ENCODE measurements at places on chromosomes 1 and 21.

DNA sequence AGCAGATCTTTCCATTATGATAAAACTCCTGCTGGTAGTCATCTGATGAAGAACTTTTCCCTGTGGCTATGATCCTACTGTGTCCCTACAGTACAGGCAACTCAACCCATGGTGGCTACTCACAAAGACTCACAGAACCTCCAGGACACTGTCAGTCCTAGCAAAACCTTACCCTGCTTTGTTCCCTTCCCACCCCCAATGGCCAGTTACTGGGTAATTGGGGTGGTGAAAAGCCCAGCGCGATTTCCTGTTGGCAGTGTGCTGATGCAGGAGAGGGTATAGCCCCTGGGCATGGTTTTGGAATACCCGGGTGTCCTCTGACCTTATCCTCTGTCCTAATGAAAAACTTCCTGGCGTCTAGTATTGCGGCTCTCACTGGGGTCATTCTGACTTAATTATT is 533 bp upstream of the RGL1 start:
- DNase-seq, result no peak

DNA sequence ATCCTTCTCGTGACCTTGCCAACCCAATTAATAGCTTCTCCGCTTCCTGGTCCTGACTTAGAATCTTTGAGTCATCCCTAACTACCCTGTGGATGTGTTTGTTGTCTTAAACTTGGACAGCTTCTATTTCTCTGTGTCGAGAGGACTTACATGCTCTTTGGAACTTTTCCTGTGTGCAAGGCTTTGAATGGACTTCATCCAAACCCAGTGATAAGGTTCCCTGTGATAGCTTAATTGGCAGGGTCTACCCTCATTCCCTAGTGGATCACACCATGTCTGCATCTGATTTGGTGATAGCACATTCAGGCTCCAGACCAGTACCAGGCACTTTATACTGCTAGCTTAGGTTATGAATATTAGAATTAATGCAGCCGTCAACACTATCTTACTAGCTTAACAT is 378.2 kb upstream of the KAZN start:
- no peak for DNase-seq

DNA sequence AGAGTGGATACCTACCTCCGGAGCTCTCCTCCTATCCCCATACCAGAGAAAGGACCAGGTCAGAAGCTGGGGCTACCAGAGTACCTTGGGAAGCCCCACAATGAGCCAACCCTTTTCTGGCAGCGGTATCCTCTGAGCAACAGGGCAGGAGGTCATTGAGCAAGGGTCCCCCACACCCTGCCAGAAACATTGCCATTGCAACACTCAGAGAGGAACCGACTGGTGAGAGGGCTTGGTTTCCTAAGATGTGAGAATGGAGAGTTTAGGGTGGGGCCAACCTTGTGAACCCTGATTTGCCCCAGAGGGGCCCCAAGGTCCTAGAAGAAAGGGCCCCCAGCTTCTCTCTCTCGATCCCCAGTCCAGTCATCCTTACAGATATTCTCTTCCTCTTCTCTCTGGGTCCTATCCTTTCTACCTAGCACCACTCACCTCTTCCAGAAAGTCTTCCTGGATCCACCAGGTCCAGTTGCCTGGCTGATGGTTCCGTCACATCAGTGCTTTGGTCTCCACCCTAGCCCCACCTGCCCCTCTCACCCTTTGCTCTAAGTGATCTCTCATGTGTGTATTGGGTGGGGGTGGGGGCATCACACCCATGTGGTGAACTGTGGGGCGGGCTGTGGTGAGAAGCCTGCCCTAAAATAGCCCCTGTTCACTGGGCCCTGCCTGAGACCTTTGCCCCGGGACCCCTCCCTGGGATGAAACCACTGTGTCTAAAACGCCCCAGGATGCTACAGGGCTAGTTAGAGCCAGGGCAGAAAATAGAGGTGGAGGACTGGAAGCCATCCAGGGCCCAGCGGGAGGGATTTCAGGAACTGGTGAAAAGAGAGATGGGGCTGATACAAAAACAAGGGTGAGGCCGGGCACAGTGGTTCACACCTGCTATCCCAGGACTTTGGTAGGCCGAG is 8.7 kb downstream of the FGR start:
- DNase-seq, result no peak

DNA sequence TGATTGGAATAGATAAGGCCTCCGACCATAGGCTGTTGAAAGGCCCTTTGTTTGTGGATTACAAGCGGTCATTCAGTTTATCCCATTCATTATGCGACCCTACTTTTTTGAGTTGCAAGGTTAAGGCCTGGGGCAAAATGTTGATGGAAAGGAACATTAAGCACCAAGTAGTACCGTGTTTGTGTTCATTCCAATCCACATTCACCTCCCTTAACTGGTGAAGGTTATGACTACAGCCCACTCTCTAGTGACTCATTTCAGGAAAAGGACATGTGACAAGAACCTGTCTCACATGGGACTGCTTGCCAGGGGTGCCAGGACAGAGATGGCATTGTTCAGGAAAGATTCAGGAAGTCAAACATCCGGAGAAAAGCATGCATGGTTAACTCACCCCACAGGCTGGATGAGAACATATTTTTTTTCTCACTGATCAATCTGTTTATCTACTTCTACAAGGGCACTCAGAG is 81.6 kb downstream of the CD58 start:
- no peak for DNase-seq

GRCh38 chr1:231684356-231685244 is 58.0 kb downstream of the DISC1 start:
- peak; percentile 30 for DNase-seq

DNA sequence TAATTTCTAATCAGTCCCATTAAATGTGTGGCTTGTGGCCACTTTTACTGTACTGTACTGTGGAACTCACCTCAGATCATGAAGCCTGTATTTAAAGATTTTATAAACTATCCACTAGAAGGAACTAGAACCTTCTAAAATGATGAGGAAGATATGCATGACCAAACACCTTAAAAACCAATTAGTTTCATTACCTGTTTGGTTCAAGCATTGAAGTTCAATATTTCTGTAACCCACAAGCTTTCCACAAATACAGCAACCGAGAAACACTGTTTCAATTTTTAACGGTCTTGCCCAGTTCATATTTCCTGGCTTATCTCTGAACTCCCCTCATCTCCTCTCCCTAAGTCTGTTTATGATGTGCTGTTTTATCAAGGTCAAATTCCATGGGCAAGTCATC is 264.3 kb upstream of the PLD5 start:
- no peak for DNase-seq

- no peak for DNase-seq
Measured at GRCh38 chr21:14615359-14615974, 69.4 kb upstream of the SAMSN1 start.

DNA sequence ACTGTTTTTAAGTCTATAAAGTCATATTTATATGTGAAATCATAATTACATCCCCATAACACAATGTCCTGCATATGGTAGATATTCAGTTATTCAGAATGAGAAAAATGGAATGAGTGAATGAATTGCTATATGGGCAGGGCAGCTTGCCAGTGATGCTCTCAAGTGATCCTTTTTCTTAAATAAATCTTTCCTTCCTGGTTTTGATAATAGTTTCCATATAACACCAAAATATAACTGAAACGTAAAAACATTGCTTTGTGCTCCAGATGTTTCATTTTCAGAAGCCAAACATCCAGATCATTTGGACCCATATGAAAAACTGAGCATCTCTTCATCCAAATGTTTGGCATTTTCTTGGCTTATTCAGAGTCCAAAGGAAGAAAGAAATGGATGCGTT is 30.2 kb upstream of the RGS8 start:
- no peak for DNase-seq

- no peak for DNase-seq
Measured at GRCh38 chr21:33443194-33443593, 36.6 kb downstream of the TMEM50B start.

GRCh38 chr21:17114045-17114444 is 398.8 kb upstream of the CXADR start:
- no peak for DNase-seq

GRCh38 chr1:12518931-12519692 is 98.9 kb downstream of the DHRS3 start:
- no peak for DNase-seq

- no peak for DNase-seq
Measured at GRCh38 chr21:46431884-46432488, 26.7 kb upstream of the DIP2A start.

DNA sequence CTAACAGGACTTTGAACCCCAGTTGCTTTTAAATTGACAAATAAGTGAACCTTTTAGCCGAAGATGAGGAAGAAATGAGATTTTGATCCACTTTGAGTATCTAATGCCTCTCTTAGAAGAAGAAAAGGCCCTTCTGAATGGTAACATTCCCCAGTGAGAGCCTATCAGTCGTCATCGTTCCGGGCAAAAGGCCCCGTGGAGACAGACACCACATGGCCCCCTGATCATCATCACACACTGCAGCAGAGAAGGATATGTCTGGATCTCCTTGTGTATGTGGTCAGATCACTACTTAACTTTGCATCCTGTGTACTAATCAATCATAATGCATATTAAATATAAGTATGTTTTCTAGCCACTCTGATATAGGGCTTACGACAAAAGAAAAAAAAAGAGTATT is 87.3 kb upstream of the SMYD2 start:
- DNase-seq, result no peak

DNA sequence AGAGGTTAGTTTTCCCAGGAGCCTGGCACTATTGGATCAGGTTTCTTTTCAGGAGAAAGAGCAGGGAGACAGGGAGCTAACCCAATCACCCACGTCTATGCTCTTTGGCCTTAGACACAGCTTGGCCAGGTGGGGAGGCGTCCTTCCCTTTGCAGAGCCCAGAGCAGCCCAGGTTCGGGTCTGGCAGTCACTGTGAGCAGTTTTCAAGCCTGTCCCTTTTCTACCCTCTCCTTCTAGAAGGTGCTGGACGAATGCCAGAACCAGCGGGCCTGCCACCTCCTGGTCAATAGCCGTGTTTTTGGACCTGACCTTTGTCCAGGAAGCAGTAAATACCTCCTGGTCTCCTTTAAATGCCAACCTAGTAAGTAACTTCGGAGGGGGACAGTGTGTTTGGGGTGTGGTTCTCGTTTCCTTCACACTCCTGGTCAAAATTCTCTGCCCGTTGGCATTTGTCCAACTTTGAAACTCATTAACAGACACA is 44.9 kb downstream of the EVA1C start:
- no peak for DNase-seq

All from MG63 (cell line).